ENCODE measurements at places on chromosomes 11 and 22.
A peak's percentile ranks its signal among the peaks of the same experiment; 100 is the strongest.

DNA sequence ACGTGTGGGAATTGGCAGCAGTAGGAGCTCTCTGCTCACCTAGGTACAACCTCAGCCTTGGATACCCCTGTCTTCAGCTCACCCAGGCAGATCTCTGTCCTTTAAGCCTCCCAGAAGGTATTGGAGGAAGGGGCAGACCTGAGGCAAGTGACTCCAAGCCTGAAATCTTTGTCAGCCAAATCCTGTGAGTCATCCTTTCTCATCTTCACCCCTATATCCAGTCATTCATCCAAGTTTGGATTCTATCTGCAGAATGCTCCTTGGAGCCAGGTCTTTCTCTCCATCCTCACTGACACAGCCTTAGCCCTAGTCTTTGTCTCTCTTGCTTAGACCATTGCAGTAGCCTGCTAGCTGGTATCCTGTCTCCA, 10.4 kb upstream of the THY1 start:
- no peak for ATAC-seq

- ATAC-seq, result peak; percentile 18
These were observed 15.4 kb upstream of the TMPRSS13 start for GRCh38 chr11:117944554-117944953.

GRCh38 chr11:47881145-47881544, 33.0 kb upstream of the NUP160 start:
- ATAC-seq, result no peak

GRCh38 chr11:103114836-103115235, 5.6 kb downstream of the DYNC2H1 start:
- no peak for ATAC-seq

DNA sequence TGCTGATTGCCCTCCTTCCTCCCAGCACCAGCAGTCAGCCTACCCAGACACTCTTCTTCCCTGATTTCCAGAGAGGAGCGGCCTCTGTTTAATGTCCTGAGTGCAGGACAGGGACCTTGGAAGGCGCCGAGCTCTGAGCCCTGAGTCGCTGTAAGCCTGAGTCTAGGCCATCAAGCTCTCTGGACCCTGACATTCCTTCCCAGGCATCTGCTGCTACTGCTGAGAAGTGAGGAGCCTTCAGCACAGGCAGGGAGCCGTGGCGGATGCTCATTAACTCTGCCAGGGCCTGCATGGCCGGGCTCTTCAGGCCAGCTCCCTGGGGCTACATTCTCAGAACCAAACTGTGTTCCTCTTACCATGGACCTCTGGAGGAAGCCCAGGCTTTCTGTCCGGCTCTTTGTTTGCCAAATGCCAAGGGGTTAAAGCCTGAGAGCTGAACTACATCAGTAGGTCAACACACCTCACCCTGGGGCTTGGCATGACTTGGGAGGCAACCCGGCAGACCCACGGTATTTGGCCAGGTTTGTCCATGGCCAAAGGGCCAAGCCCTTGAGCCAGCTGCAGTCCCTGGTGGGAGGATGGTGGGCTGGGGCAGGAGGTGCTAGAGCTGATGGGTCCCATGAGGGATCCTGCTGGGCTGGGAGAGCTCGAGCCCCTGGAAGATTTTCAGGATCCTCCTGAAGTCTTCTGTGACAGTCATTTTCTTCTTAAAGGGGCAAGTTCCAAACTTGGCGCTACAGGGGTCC, 721.4 kb downstream of the BRD1 start:
- no peak for ATAC-seq

- peak; percentile 26 for ATAC-seq
These were observed 585 bp downstream of the ARHGEF12 start for GRCh38 chr11:120336641-120337354.

GRCh38 chr11:19907008-19907579, 194.5 kb downstream of the NAV2 start:
- no peak for ATAC-seq

- ATAC-seq, result peak; percentile 3
These were observed 635 bp upstream of the LDHA start for GRCh38 chr11:18393581-18394274.

GRCh38 chr11:128354476-128354875, 232.9 kb downstream of the ETS1 start:
- no peak for ATAC-seq

DNA sequence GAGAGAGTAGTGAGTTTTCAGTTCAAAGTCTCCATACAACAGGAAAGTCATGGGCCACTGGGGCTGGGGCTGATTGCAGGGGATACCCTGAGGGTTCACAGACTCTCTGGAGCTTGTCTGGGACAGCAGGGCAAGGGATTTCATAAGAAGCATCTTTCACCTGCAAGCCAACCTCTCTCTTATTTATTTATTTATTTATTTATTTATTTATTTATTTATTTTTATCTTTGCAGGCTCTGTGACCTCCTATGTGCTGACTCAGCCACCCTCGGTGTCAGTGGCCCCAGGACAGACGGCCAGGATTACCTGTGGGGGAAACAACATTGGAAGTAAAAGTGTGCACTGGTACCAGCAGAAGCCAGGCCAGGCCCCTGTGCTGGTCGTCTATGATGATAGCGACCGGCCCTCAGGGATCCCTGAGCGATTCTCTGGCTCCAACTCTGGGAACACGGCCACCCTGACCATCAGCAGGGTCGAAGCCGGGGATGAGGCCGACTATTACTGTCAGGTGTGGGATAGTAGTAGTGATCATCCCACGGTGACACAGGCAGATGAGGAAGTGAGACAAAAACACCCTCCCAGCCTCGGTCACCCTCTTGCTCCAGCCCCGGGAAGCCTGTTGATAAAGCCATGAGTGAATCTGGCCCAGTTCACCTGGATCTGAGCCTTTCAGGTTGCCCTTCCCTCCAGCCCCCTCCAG, 68.4 kb downstream of the GGTLC2 start:
- ATAC-seq, result no peak

DNA sequence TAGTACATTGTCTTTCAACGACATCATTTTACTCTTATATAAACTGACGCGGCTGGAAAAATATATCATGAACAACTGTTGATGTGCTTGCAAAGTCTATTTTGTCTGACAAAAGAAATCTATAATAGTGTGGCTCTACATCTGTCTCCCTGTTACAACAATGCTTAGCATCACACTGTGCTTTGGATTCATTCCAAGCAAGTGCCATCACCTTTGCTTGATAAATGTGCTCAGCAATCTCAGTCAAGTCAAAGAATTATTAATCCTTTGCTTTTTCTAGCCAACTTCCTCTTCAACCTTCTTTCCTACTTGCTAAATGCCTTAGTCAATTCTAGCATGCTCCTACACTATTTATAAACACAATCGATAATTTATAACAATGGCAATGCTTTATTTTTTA, 140.5 kb downstream of the FCHSD2 start:
- no peak for ATAC-seq

DNA sequence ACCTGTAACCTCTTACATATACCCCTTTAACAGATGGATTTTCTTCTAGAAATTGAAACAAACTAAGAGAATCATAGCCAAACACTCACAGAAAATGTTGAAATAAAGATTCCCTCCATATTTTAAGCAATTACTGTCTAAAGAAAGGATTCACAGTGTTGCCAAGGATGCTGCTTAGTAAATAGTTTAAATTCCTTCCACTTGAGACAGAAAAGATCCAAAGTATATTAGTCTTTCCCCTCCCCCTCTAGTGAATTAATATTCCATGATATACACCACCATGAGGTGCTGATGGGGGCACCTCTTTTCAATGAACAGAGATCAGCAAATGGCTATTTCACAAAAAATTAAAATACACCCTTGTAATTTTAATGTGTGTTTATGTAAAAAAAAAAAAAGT, 186.8 kb downstream of the SOX6 start:
- ATAC-seq, result no peak

DNA sequence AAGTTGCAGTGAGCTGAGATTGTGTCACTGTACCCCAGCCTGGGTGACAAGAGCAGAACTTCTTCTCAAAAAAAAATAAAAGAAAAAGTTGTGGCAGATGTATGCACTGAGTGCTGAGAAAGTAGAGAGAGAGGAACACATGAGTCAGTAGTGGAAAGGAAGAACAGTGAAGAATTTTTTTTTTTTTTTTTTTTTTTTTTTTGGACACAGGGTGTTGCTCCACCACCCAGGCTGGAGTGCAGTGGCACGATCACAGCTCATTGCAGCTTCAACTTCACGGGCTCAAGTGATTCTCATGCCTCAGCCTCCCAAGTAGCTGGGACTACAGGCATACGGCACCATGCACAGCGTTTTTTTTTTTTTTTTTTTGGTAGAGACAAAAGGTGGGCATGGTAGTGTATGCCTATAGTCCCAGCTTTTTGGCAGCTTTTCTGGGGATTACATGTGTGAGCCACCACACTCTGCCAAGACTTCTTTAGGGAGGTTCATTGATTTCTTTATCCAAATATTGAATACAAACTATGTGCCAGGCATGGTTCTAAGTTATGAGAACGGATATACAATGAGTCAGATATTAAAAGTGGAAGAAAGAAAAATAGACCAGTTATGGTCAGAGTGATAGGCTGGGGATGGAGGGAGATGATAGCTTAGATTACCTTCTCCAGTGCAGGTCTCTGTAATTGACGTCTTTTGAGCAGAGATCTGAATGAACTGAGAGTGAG, 62.0 kb downstream of the YAP1 start:
- ATAC-seq, result no peak

DNA sequence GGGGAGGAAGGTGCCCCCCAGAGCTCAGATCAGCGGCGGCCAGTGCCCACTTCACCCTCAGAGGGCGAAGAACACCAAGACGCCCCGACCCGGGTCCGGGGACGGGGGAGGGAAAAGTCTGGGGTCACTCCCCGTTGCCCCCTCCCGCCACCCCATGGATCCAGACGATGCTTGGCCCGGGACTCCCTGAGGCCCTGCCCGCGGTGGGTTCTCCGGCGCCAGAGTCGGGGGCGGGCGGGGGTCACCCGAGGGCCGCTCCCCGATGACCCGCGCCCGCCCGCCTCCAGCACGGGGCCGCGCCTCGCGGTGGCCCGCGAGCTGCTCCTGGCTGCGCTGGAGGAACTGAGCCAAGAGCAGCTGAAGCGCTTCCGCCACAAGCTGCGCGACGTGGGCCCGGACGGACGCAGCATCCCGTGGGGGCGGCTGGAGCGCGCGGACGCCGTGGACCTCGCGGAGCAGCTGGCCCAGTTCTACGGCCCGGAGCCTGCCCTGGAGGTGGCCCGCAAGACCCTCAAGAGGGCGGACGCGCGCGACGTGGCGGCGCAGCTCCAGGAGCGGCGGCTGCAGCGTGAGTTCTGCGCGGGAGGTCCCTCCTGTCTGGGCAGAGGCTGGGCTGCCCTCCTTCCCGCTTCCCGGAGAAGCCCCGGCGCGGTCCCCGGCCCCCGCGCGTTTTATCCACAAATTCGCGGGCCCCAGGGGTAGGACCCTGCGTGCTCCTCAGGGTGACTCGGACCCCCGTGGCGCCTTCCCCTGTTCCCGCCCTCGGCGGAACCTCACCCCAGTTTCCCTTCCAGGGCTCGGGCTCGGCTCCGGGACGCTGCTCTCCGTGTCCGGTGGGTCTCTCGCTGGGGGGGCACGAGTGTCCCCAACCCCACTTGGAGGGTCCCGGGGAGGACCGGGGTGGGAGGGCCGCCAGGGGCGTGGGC, 1.1 kb downstream of the NLRP6 start:
- no peak for ATAC-seq

GRCh38 chr11:41612415-41612814, 153.0 kb upstream of the LRRC4C start:
- no peak for ATAC-seq

- ATAC-seq, result peak; percentile 44
These were observed 4.4 kb downstream of the NAALADL1 start for GRCh38 chr11:65053827-65054508.

DNA sequence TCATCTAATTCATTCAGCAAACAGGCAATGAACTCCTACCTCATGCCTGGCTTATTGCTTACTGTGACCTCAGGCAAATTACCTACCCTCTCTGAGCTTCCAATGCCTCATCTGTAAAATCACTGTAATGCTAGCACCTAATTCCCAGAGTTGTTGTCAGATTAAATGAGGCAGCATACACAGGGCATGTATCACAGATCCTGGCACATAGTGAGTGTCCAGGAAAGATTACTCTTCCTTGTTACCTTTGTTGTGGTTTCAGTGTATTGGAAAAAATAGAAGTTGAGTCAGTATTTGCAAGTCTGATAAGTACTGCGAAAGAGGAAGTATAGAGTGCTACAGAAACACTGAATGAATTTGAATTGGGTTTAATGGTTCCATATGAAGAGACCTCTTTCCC, 26.4 kb upstream of the LRRC55 start:
- ATAC-seq, result no peak

DNA sequence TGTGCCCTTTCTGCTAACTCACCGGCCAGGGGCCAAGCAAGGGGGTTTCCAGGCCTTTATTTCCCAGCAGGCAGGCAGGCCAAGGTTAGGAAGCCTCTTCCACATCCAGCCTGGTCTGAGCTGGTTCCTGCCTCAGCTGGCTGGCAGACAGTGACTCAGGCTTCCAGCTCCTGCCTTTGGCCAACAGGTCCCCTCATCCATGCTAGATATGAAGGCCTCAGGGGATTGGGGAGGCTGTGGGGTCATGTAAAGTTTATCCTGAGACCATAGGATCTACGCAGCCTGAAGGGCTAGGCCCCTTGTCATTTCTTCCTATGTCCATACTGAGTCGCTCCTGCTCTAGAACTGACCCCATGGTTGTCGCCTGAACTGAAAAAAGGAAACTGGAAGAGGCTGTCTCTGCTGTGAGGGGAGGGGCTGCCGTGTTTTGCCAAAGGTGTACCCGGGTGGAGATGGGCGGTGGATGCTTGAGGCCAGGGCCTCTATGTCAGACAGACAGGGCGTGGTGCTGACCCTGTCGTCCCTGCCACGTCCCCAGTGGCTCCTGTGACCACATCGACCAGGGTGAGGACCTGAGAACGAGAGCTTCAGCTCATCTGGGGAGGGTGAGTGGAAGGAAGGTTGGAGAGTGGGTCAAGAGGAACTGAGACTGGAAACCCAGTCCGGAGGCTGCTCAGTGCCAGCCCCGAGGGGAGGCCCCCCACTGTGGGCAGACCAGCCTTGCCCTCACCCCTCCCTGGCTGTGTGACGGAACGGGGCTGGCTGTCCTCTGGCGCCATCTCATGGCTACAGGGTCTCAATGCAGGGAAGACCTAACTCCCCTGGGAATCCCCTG, 17.0 kb downstream of the P2RY6 start:
- ATAC-seq, result peak; percentile 70

DNA sequence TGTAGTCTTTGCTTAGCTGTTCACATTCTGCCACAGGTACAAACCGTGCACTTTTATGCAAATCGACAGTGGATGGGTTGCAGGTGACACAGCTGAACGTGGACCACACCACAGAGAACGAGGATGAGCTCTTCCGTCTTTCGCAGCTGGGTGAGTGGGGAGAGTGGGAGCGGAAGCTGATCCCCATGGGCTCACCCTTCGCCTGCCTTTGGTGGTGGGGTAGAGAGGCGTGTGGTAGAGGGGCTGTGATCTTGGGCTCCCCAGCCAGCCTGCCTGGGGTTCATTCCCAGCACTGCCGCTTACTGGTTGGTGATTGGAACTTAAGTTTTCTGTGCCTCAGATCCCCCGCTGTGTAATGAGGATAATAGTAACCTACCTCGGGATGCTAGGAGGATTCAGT, 19.1 kb downstream of the TAB1 start:
- no peak for ATAC-seq

Measured in activated CD4-positive, CD25-positive, alpha-beta regulatory T cell treated with anti-CD3 and anti-CD28 coated beads, Interleukin-2, amount 50 U/mL, for 24 hours (primary cell).